ENCODE measurements at places on chromosomes 2 and 18.

DNA sequence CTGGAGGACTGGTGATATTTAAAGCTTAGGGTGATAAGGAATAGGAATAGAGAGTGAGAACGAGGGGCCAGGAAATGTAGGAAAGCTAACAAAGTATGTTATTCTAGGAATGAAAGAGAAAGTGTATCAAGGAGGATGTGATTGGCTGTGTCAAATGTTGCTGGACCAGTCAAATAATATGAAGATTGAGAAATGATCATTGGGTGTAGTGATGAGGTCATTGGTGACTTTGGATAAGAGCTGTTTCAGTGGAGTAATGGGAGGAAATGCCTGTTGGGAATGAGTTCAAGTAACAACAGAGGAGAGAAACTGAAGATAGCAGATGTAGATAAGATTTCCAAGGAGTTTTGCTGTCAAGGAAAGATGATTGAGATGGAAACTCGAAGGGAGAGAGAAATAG, 74.4 kb downstream of the UBE2E3 start:
- DNase-seq: no peak

DNA sequence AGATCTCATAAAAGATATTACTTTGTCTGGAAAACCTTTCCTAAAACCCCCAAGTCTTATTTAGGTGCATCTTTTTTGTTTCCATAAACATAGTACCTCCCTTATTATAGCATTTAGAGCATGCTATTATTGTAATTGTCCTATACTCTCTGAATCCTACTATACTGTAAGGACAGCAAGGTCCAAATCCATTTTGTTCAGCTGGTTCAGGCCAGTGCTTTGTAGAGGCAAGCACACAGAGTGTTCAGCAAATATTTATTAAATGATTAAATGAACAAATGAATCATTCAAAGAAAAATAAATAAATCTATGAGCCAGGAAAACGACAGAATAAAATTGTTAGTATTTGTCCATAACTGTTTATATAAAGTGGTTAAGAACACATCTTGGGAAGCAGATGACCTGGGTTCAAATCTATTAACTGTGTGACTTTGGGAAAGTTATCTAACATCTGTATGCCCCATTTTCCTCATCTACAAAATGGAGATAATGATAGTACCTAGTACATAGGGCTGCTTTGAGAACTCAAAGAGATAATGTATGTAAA, 86.0 kb downstream of the COL3A1 start:
- DNase-seq: no peak

GRCh38 chr2:7279421-7279949, 362.3 kb downstream of the RNF144A start:
- no peak for DNase-seq

GRCh38 chr2:240503848-240504247, 53.9 kb downstream of the ANKMY1 start:
- DNase-seq: no peak

DNA sequence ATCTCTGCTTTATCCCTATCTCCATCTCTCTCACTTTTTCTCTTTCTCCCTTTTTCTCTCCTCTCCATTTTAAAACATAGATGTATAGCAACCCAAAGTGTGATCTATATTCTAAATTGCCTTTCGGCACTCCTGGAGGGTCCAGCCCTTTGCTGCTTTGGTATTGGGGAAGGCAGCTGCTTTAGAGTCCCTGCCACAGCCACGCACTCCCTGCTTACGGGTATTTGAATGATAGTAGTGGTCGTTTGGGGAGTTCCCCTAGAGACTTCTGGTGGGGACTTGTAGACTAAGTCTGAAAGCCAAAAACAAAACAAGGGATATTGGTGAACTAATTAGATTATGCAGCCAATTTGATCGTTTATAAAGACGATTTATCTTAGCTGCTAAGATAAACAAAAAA, 11.9 kb downstream of the QPCT start:
- DNase-seq: no peak

- DNase-seq: no peak
These were observed 37.7 kb downstream of the ADAM23 start for GRCh38 chr2:206481056-206481455.

- DNase-seq: no peak
These were observed 80.9 kb upstream of the SMAD7 start for GRCh38 chr18:49031511-49032188.

DNA sequence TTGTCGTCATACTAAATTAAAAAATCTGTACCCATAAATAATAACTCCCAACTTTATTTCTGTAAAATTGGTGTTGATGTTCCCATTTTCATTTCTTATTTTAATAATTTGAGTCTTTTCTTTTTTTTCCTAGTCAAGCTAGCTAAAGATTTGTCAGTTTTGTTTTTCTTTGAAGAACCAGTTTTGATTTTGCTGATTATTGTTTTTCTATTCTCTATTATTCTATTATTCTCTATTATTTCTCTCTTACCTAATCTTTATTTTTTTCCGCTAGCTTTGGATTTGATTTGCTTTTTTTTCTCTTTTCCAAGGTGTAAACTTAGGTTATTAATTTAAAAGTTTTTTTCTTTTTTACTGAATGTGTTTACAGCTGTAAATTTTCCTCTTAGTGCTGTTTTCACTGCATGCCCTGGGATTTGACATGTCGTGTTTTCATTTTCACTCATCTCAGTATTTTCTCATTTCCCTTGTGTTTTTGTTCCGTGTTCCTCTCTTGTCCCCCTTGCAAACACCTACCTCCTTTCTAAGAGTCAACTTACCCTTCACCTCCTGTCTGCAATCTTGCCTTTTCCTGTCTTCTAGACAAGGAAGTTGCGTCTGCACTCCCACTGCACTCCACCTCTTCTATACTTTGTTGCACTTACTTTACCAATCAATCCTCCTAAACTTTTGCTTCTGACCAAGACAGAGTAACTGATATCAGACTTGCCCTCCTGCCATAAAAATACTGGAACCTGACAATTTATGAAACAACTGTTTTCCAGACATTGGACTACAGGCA, 18.8 kb downstream of the PSMG2 start:
- DNase-seq: no peak

Data from uterus (tissue), 4 donors.